ENCODE measurements at places on chromosomes 12 and 14.

DNA sequence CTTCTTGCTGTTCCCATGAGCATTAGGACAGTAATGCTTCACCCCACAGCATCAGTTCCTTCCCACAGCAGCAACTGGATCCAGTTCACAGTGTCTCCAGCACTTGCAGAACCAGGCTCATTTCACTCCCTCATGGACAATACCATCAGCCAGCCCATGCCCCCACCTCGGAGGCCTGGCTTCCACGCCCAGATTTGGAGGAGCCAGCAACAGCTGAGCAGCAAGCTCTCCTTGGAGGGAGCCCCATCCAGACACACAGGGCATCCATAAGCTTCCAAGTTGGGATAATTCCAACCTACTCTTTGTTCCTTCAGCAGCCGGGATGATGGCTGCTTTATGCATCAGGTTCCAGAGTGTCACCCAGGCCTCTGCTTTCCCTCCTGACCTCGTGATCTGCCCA is 250.0 kb downstream of the GLT1D1 start:
- DNase-seq, result no peak

DNA sequence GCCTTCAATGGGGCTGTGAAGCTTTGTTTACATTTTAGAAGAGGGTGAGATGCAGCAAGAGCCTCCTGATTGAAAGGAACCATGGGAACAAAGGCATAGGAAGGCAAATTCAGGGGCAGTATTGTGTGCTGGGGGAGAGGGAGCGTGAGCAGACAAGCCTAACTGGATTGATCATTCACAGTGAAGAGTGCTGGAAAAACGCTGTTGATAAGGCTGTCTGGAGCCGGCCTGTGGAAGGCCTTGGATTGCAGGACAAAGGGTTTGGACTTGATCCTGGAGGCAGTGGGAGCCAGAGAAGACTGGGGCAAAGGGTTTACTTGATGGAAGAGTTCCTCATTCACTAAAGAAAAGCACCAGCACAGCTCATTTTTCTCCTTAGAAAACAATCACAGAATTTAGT is 160.5 kb downstream of the PAH start:
- no peak for DNase-seq

DNA sequence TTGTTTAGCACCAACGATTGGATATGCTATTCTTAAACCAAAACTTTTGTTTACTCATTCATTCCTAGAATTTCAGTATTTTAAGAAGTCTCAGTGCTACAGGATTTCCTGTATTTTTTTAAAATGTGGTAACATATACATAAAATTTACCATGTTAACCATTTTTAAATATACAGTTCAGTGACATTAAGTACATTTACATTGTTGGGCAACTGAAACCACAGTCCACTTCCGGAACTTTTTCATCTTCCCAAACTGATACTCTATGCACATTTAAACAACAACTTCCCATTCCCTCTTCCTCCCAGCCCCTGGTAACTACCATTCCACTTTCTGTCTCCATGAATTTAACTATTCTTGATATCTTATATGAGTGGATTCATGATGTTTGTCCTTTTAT is 30.3 kb downstream of the PDE3A start:
- DNase-seq, result no peak

DNA sequence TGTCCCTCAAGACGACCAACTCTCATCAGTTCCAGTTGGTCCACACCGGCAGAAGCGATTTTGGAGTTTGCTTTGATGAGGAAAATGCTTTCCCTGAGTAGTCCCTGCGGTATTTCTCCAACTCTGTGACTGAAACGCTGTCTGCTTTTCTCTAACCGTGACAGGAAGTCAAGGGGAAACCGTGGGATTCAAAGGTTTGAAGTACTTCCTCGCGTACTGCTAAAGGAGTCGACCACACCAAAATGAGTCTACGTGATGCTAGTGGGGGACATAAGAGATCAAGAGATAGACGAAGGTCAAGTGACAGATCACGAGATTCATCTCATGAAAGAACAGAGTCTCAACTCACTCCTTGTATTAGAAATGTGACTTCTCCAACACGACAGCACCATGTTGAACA is 28.6 kb downstream of the KRT76 start:
- no peak for DNase-seq

GRCh38 chr14:85731186-85731585 is 201.2 kb downstream of the FLRT2 start:
- DNase-seq, result peak; percentile 1

- peak; percentile 44 for DNase-seq
These were observed 17.8 kb upstream of the CD9 start for GRCh38 chr12:6182279-6182898.

DNA sequence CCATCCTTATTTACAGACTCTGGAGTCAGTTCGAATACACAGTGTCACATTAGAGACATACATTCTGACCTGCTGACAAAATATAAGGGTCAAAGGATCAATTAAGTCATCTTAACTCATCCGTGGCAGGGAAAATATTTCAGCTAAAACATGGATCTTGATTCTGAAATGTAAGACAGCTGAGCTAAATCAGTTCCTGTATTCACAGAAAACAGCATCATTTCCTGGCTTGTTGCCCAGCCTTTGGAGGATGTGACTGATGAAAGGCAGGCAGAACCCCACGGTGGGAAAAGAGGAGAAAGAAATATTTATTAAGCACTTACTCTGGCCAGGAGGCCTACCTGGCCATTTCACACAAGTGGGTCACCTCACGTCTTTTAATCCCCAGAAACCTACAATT is 101.9 kb downstream of the GAS2L3 start:
- peak; percentile 16 for DNase-seq

DNA sequence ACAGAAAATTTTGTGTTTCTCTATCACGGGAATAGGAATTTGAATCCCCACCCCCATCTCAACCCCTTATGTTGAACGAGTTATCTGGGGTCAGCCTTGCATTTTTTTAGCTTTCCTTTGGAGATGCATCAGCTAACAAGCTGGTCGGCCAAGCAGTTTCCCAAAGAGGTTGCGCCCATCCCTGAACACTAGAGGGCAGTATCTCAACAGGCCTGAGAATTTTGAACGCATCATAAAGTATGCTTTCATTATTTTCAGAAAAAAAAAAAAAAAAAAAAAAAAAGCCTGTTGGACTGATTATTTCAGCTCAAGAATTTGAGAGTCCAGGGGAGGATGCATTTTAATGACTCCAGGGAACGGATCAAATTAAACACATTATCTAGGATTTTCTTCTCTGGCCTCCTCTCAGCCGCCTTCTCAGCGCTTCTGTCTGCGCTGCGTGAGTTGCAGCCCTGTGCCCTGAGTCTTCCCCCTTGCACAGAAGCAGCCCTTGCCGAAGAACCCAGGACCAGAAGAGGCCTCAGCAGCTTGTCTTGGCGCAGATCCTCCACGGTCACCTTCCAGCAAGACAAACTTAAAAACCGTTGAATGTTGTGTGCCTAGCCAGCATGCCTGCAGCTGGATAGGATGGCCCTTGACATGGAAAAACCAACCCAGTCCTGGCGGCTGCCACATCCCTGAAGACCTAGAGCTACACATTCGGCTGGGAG is 76.6 kb upstream of the GZMB start:
- DNase-seq, result peak; percentile 65

- no peak for DNase-seq
These were observed 4.1 kb upstream of the CCER1 start for GRCh38 chr12:90959032-90959431.

DNA sequence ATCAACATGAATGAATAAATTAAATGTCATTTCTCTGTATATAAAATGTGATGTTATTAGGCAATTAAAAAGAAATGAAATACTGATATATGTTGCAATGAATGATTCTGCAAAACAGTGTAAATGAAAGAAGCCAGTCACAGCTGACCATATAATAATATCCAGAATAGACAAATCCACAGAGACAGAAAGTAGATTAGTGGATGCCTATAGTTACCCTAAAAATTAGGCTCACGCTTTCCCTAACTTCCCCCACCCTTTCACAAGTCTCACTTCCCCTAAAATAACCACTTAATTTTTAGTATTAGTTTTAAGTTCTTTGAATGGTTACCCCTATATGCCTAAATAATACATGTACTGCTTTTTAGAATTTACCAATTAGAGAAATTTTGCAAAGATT is 348.9 kb upstream of the FAR2 start:
- no peak for DNase-seq

DNA sequence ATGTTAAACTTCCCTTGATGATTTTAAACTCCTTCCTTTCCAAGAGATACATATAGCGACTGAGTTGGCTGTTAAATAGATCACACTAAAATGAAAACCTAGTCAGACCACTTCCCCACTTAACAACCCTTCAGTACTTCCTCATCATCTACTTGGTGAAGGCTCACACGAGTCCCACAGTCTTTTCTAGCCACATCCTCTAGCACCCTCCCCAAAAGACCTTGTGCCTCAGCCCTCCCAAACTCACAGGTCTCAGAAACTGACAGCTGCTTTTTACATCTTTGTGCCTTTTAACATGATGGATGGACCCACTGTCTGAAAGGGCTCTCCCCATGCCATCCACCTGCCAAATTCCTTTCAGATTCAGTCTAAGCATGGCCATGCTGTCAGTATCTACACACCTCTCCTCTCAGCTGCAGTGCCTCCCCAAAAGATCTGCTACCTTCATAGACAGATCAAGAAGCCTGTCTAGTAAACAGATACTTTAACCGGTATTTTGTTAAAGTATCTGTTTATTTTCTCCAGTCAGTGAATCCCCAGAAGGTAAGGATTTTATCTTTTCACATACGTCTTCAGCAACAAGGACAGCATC is 65.1 kb upstream of the GPHB5 start:
- DNase-seq, result no peak

DNA sequence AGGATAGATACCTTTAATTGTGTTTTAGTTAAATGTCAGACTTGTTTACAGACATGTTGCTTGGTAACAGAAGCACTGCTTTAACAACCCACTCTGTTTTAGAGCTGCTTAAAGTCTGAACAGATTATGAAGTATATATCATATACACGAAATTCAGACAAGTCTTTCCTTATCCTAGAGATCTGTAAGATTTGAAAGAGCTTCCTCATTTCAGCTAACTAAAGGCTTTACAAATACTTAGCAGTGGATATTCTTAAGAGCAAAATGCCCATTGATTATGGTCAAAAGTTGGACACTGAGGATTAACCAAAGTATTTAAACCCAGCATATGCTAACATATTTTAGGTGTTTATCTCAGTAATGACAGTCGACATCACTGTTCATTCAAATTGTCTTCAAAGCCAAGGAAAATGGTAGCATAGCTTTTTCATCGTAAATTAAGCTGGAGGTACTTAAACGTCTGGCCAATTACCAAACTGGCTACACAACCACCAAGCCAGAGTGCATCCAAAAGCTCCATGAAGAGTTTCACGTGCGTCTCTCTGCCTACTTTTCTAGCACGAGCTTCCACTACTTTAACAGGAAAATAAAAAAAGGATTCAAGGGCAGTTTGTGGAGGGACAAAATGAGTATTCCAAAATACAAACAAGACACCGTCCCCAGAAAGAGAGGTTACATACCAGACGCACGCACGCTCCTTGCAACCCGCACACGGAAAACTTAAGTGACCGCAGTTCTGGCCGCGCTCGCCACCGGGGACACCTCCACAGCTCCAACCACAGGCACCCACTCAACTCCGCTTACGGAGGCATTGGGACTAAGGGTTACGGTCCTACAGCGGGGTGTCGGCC is 565 bp downstream of the CEP83 start:
- peak; percentile 77 for DNase-seq

- DNase-seq, result no peak
These were observed 349.2 kb downstream of the BCAT1 start for GRCh38 chr12:24599736-24600135.

DNA sequence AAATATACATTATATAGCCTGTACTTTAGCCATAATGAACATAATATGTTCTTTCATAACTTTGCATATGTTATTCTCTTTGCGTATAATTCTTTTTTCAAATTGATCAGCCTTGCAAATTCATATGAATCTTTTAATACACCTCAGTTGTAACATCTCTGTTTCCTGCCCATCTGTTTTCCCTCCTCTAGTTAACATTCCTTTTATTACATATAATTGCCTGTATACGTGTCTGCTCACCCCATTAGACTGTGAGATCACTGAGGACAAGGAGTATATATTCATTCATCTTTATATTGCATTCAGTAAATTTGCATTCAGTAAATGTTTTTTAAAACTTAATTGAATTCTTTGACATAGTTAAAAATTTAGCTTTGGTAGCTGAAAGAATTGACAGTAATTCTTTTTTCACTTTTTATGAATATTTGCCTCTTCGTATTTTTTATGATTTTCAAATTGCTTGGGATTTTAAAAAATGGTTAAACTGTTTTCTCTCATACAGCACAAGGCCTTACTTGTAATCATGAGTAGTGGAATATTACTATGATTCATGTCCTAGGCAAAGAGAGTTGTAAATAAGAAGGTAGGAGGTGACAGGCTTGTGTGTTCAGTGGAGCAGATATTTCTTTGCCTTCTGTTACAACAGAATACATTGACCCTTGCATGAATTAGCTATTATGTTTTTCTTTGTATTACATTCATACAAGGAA is 32.8 kb upstream of the KLHL42 start:
- DNase-seq, result no peak

DNA sequence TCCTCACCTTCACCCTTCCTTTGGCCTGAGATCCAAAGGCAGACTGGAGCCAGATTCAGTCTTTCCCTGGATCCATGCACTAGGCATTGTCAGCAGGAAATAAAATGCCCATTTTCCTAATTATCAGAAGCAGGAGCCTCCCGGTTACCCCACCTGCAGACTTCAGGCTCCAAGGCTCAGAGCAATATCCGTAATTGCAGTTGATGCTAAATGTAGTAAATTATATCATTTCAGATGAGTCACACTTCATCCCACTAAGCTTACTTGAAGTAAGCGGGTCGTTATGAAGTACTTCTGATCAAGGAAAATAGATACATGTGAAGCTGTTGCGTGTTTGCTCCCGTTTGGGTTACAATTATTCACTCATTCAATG is 110.7 kb upstream of the SFSWAP start:
- DNase-seq, result no peak

DNA sequence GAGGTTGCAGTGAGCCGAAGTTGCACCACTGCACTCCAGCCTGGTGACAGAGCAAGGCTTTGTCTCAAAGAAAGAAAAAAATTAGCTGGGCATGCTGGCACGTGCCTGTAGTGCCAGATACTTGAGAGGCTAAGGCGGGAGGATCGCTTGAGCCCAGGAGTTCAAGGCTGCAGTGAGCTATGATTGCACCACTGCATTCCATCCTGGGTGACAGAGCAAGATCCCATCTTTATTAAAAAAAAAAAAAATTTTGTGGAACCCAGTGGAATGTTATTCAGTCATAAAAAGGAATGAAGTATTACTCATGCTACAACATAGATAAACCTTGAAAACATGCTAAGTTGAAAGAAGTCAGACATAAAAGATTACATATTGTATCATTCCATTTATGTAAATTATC is 8.3 kb upstream of the ERBB3 start:
- no peak for DNase-seq

DNA sequence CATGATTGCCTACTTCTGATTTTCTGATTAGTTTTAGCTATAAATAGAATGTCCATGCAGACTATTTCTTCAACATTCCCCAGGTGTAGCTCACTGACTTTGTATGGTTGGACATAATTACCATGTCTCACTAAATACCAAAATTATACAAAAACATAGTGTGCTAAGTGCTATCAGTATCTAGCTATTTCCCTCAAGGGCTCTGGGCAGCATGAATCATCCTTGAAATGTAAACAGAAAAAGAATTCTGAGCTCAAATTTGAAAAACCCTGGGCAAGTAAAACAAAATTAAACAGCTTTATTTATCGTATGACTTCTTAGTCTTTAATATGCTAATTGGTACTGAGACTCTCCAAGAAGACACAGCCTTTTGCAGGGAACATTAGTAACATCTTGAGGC is 82.9 kb downstream of the SPATA7 start:
- DNase-seq, result no peak
